ENCODE measurements at places on chromosomes 1 and 21.

- no peak for DNase-seq
These were observed 383.2 kb upstream of the ZRANB2 start for GRCh38 chr1:71464016-71464415.

DNA sequence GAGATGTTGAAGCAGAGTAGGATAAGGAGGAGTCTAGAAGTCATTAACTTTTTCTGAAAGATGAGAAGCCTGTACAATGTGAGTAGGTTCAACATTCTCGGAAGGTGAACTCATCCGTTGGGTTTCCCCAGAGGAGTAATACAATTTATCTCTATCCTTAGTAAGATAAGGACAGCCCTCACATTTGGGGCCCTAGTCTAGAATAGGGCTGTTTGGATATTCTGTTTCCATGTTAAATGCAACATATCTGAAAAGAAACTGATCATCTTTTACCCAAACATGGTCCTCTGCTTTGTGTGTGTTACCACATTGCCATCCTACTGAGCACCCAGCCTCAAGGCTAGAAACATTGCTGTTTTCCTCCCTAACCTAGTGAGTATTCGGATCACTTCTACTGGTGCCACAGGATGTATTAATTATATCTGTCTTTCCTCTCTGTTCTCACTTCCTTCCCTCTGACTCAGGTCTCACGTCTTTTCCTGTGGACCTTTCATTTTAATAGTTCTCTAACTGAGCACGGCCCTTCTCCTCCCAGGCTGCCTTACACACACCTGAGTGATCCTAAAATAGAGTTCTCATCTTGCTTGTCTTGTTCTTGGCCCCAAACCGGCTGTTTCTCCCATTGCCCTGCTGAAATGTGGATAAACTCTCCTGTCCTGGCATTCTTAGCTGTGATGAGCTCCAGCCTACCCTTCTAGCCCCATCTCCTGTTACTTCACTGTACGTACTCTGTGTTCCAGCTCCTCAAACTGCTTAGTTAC lies 91.7 kb downstream of the CDC14A start:
- no peak for DNase-seq

DNA sequence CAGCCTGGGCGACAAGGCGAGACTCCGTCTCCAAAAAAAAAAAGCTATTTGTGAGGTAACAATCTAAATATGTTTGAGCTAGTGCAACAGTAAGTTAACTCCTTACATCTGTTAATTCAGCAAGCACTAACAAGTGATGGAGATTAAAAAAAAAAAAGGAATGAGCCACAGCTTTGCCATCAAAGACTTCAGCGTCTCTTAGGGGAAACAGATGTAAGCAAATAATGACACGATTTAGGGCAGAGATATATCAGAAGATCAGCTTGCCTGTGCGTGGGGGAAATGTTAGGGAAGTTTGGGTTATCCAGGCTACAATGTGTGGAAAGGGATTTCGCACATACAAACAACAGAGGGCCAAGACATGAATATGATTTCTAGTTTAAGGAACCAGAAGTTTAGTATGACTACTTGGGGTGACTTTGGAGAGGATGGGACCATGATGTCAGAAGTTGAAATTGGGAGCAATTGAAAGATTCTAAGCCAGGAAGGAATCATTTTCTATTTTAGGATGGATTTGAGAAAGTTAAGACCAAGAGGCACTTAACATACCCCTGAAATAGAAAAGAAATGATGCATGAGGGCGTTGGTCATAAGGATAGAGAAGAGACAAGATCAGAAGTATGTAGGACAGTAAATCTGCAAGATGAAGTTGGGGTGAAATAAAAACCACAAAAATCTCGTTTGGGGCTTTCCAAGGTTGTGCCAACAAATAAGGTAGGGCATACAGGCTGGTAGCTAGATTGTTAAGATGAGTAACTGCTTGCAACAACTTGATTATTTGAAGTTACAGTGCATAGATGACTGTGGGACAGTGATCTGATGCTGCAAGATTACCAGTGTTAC lies 2.4 kb upstream of the BRWD1 start:
- DNase-seq: no peak

DNA sequence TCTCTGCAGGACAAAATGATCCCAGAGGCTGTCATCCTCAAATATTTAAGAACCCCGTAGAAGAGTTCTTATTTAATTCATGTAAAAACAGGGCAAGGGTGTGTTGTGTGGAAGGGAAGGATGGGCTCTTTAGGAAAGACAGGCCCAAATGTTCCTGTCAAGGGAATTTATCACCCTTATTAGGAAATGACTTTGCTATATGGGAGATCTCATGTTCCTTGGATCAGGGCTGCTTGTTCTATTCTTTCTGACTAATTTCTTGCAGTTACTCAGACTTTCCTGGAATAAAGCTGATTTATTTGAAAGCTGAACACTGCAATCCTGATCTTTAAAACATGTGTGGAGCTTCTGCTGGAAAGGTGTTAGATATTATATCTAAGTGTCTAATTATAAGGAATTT lies 72.8 kb downstream of the SELENOF start:
- no peak for DNase-seq

- no peak for DNase-seq
These were observed 138.1 kb downstream of the ATG4C start for GRCh38 chr1:62922006-62922405.

- no peak for DNase-seq
These were observed 8.2 kb downstream of the CEP170 start for GRCh38 chr1:243246916-243247315.

DNA sequence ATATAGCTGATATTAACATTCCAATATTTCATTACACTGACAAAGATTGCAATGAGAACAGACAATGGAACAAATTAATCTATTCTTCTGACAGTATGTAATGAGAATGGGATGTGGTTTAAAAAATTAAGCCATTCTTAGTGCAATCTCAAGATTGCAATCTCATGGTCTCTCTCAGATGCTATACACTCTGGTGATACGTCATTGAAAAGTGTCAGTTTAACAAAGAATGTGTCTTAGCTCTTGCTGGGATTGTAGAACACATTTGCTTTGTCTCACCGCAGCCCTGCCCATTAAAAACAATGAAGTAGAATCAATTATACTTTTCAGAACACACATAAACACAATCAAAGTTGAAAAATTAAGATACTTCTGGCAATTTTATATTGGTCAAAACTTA lies 55.2 kb downstream of the LRRC53 start:
- DNase-seq: no peak

- DNase-seq: no peak
These were observed 68.2 kb upstream of the OLIG2 start for GRCh38 chr21:32957545-32957944.

DNA sequence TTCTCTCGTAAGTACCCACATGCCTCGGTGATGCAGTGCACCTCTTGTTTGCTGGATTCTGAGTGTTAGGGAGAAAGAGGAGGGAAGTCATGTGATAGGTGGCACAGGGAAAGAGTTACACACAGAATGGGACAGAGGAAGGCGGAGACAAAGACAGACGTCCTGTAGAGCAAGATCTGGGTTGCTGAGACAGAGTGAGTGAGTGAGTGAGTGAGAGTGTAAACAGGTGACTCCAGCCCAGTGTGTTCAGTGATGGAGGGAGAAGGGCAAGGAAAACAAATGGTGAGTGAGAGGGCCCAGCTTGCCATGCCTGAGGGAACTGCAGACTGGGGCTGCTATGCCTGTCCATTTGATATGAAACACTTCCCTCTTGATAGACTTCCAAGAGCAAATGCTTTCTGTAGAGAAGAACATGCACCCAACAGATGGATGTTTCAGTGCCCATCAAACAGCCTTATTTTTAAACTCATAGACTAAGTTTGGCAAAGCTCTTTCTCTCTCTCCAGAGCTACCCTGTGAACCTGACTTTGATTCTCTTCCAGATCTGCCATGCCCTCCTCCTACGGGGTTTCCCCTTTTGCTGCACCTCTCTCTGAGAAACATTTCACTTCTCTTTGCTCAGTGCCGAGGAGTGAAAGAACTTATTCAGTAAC lies 209.9 kb upstream of the COA6 start:
- no peak for DNase-seq

- no peak for DNase-seq
These were observed 43.2 kb upstream of the KCNK1 start for GRCh38 chr1:233570706-233571105.

- no peak for DNase-seq
These were observed 37.5 kb upstream of the QSOX1 start for GRCh38 chr1:180116964-180117763.

DNA sequence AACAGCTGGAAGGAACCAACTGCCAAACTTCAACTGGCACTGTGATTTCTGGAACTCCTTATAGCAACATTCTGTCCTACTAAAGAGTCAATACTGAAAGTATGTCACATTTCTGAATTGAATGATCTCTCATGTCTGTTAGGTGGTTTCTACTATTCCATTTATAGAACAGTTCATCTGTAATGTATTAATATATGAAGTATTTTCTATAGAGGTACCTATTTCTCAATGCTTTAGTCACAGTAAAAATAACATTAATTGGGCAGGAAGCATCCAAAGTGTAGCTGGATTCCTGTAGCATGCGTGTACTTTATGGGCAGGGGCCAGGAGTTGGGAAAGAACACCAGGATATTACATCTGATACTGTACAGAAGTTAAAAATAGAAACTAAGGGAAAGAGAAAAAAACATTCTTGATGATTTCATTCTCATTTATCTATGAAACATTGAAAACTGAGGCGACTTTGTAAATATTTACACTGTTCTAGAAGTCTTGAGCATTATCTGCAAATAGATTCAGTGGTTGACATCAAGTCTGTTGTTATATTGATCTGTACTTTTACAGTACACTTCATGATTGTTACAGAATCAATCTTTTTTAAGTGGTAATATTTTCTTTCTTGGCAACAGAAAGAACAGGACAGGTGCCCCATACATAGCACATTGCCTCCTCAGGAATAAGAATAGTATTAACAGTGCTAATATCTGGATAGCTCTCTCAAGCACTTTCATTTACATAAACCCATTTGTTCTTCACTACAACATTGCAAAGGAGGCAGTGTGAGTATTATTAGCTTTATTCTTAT lies 6.2 kb upstream of the ZNF281 start:
- no peak for DNase-seq

DNA sequence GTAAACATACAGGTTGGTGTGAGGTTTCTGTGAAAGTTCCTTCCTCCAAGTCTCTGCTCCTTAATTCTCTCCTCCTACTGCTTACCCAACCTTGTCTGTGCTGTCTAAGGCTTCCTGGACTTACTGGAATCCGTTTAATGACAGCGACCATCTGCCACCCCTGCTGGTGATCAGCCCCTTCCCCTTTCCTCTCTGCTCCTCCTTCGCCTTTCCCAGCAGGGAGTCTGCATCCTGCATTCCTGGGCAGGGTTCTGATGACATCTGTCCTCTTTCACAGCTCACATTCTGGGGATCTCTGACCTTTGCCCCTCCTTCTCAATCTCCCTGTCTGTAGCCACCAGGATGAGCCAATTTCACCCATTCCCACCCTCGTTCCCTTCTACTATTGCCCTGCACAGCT lies 66.5 kb downstream of the KIRREL1 start:
- DNase-seq: no peak

DNA sequence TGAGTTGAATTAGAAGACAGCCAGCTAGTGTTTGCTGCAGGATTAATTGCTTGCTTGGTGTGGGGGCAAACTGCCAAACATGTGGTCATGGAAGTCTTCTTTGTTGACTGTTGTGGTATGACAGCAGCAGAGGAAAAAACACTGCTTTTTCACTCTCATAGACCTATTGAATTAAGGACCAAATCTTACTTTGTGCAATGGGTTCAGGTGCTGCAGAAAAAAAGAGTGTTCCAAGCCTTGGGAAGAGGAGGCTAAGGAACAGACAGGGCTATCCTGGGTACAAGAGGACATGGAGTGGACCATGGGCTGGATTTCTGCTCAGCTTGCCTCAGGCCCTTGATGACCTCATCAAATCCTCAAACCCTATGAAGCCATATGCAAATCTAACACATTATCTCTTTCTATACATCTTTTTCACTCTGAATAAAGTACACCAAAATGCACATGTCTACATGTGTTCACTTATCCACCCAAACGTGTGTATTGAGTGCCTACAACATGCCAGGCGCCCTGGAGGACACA lies 61.5 kb downstream of the SIPA1L2 start:
- DNase-seq: no peak

GRCh38 chr1:79667848-79668696 lies 661.5 kb upstream of the ADGRL4 start:
- DNase-seq: no peak

- DNase-seq: no peak
These were observed 510.1 kb downstream of the PLA2G4A start for GRCh38 chr1:187338762-187339412.

- DNase-seq: peak; percentile 76
These were observed 62.7 kb downstream of the CD34 start for GRCh38 chr1:207848234-207848633.

GRCh38 chr1:180527101-180527669 lies 24.8 kb upstream of the ACBD6 start:
- no peak for DNase-seq

DNA sequence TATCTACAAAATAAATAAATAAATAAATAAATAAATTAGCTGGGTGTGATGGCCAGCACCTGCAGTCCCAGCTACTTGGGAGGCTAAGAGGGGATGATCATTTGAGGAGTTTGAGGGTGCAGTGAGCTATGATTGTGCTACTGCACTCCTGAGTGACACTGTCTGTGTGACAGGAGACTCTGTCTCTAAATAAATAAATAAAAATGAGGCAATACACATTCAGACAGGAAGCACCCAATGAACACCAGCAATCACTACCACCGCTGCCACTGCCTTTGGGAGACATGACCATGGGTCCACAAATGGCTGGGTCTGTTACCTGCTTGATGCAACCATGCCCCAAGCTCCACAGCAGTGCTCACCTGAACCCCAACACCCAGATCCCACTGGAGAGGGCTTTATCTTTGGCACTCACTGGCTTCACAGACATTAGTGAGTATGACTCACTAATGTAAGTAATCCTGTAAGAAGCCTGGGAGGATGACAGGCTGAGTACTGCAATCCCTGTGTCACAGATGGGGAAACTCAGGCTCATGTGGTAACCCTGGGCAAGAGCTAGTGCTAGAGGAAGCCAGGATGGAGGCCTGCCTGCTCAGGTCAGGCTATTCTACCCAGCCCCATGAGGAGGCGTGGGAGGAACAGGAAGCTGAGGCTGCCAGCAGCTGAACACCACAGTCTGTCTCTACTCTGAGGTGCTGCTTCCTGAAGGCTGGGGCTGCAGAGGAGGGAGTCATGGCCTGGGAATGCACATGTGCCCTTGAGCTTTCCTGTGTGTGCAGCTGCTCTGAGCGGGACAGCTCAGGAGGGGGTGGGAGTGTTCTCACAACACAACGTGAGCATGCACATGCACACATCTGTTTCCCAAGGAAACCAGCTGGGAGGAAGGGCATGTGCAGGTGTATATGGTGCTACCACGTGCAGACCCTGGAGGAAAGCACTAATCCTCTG lies 43.0 kb downstream of the SLC9A1 start:
- peak; percentile 78 for DNase-seq

All from activated CD4-positive, alpha-beta T cell treated with anti-CD3 and anti-CD28 coated beads, Interleukin-2, amount 50 U/mL, for 48 hours (primary cell).